RPMI7951 (cell line): ENCODE measurements at places on chromosomes 5 and 9. TPM values are rescaled to one million over a fixed set of nuclear protein-coding genes. Genes with fewer than 3 reads are reported as not detected.
A peak's percentile ranks its signal among the peaks of the same experiment; 100 is the strongest.

DNA sequence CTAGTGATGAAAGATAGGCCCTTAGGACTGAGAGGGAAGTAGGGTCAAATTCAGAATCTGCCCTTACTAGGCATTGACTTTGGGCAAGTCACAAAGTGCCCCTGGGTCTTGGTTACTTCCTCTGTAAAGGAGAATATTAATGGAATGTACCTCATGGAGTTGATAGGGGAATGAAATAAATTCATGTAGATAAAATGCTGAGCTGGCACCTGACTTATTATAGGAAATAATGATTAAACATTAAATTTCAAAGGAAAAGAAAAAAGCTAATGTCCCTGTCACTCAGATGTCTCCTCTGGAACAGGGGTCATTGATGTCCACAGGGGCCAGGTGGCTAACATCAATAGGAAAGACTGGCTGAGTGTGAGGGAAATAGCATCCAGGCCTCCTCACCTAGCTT is 321.4 kb downstream of the TRIM32 start:
- DNase-seq: no peak

DNA sequence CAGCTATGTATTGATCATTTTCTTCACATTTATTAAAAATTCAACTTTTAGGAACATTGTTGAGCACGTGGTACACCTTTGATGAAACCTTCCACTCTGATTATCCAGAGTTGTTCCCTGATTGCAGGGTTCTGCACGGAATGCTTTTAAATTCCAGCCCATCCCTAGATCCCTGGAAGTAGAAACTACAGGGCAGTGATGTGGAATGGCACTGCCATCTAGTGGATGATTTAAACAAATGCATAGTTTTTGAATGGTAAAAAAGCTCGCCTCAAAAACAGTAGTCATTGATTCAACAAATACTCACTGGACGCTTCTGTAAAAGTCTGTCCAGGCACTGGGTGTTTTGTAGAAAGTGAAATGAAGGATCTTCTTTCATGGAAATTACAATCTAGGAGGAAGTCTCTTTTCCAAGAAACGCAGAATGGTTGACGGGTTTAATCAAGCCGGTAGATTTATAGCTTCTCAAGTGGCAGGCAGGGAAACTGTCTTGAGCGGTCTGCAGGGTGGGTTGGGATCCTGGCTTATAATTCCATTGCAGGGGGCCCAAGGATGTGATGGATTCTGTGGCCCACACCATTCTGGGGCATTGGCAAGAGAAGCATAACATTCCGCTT is 118.4 kb downstream of the ARHGAP26 start:
- peak; percentile 52 for DNase-seq

GRCh38 chr5:53311681-53312080 is 168.7 kb upstream of the FST start:
- no peak for DNase-seq

Gene CMBL
- total RNA-seq: 4.0 and 4.1 TPM in 2 replicates

DNA sequence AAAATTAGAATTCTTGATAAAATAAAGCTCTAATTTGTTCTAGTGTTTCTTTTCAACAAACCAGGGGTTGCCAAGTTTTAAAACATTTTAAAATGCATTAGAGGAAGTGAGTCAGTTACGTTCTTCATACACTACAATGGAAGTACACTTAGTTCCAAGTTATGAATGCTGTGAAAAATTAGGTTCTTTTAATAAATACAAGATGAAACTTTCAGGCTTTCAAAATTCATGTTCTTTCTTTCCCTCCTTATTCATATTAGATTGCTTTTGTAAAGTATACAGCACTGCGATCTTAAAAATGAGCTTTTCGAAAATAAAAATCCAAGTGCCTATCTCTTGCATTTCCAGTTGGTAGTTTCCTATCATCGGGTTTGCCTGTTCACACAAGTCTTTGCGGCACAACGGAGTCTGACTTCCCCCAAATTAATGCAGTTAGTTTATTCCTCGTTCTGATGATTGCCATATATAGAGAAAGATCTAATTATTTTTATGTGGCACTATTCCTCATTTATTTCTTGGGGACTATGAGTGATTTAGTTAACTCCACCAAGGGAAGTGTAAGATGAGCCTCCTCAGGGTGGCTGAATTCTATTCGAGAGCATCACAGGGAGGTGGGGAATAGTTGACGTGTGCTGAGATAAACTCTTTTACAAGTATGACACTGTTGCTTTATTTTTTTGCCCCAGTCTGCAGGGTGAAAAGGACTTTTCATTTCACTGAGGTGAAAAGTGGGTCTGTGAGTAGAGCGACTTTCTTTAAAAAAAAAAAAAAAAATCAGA is 238.2 kb downstream of the CD180 start:
- peak; percentile 45 for DNase-seq

GRCh38 chr9:79259858-79260257 is 311.9 kb upstream of the TLE4 start:
- DNase-seq: no peak

Gene NAIP
- 0.72 and 0.78 TPM in 2 replicates for total RNA-seq
